ENCODE measurements at places on chromosomes 16 and 17.

GRCh38 chr16:79648826-79649225 is 48.3 kb upstream of the MAF start:
- no peak for DNase-seq

DNA sequence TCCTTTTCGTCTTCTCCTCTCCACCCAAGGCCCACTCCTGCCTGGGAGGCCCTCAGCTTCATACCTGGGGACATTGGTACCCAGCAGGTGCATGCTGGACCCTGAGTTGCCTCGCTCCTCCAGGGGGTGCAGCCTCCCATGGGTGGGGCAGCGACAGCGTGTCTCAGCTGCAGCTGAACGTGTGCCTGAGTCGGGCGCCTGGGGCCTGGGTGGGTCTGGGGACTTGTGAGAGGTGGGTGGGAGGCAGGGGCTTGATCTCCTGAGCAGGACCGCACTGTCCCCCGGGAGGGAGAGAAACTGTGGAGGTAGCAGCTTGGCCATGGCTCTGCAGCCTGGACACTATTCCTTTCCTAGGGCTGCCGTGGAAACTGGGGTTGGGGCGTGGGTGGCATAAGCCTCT is 24.8 kb upstream of the ENGASE start:
- DNase-seq: no peak

DNA sequence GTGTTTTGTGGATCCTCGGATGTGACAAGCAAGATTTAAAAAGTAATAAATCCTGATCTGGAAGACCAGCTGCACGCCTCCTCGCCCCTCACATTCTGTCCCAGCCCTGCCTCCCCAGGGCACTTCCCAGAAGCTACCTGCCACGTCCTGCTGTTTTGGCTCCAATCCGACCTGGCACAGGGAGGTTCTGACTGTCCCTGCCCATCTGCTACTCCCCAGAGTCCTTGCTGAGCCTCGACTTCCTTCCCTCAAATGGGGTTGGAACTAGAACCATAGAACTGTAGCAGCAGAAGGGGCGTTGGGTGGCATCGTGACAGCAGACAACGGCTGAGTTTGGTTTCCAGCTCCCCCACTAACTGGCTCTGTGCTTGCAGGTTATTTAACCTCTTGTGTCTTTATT is 71.7 kb downstream of the RPH3AL start:
- DNase-seq: no peak

- DNase-seq: no peak
These were observed 9.0 kb upstream of the MAPK3 start for GRCh38 chr16:30131869-30132475.

- no peak for DNase-seq
These were observed 13.9 kb downstream of the NGFR start for GRCh38 chr17:49508866-49509587.

- DNase-seq: no peak
These were observed 4.0 kb downstream of the IRX5 start for GRCh38 chr16:54934481-54935265.

DNA sequence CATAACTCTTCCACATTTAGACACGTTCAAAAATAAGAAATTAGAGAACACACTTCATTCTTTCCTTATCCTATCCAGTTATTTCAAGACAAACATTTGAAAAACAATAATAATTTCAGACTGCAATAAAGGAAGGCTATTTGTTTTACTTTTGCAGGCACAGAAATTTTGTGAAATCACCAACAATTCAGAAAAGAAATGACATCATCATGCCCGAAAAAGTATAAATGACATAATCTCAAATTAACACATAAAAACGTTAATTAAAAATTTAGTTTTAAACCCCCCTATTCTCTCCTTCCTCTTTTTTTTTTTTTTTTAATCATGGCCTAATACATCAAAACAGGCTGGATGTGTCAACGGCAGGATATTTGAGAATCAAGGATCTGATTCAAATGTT is 468.4 kb upstream of the RBFOX1 start:
- DNase-seq: no peak

- no peak for DNase-seq
These were observed 168.2 kb upstream of the ZNF267 start for GRCh38 chr16:31705371-31705770.

GRCh38 chr17:5832886-5833285 is 237.3 kb upstream of the WSCD1 start:
- DNase-seq: peak; percentile 7

- no peak for DNase-seq
These were observed at the start of gene QRICH2 for GRCh38 chr17:76307966-76308338. QRICH2 (minus strand) TSS chr17:76308276; CDS start chr17:76307998, 278 bp downstream.

DNA sequence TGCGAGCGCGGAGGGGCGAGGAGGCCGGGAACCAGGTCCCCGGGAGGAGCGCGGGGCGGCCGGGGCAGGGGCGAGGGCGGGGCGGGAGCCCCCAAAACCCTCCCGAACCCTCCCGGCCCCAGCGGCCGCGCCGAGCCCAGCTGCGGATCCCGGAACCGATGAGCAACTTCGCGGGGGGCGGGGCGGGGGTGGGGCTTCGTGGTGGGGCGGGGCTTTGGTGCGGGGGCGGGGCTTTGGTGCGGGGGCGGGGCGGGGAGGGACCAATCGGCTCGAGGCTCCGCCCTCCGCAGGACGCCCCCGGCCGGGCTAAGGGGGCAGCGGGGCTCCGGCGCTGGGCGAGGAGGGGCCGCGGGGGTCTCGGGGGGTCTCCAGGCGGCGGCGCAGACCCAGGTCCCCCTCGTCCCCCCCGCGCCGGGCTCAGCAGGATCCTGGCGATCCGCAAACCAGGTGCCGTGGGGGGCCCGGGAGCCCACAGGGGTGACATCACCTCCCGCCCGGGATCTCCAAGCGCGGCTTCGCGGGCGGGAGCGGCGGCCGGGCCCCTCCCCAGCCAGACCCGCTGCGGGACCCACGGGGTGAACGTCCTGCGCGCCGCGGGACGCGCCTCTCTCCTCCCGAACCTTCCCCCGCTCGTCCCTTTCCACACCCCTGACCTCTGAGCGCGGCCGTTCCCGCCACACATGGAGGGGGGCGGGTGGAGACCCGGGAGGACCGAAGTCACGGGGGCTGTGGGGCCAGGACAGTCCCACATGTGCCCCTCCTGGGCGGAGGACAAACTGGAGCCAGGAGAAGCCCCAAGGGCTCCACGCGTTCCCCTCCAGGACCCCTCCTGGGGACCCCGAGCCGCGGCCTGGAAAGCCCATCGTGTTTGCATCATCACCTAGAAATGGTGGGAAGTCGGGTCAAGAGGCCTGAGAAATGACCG is at the start of gene ABR:
Gene ABR (minus strand): TSS at position 164 of the 925 bp plus-strand sequence. CDS start 254 bp downstream, outside the sequence.
- no peak for DNase-seq

DNA sequence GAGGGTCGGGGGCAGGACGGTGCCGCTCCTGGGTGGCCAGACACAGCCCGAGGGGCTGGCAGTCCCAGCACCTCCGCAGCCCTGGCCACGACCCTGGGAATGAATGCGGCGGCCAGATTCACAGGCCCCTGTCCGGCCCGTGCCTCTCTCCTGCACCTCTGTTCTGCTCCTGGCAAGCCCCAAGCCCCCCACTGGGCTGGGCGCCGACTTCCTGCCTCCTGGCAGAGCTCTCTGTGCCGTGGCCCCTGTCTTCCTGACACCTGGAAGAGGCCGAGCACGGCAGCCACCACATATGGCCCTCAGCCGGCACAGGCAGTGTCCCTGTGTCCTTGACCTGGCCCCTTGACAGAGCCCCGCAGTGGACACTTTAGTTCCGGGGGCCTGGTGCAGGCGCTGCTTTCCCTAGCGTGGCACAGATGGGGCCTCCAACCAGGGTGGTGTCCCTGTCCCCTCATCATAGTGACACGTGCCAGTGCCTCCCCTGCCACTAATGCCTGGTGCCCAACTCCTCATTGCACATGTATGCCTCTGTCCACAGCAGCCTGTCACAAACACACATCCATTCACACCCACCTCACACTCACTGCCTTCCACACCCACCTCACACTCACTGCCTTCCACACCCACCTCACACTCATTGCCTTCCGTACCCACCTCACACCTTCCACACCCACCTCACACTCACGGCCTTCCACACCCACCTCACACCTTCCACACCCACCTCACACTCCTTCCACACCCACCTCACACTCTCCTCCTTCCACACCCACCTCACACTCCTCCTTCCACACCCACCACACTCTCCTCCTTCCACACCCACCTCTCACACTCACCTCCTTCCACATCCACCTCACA is 110.6 kb upstream of the PLCG2 start:
- peak; percentile 16 for DNase-seq

- DNase-seq: peak; percentile 14
These were observed 45.6 kb upstream of the HOXB9 start for GRCh38 chr17:48671697-48672171.

DNA sequence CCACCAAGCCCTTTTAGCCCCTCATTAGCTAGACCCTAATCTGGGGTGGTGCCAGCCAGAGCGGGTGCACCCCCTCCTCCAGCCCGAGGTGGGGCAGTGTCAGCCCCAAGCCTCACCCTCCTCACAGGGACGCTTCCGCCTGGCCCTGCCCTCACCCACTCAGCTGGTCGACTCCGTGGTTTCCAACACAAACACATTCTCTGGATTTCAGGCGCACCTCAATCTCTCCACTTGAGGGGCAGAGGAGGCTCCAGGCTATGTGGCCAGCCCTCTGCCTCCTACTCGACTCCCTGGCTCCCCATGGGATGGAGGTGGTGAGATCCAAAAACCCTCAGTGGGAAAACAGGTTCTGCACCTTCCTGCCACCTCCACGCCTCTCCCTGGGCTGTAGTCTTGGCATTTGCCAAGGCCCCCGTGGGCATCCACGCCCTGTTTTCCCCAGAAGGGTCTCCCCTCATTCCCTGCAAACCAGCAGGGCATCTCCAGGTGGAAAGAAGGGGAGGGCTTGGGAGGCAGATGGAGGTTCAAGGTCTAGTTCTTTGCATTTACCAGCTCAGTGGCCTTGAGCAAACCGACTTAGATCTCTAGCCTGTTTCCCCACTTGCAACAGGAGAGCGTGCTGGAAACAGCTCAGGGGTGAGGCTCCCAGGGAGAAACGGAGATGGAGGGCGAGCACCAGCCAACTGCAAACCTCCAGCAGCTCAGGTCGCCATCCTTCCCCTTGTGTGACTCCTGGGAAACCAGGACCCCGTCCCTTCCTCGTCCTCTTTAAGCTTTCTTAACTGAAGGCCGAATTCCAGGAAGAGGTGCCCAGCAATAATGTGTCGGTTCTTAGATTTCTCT is 1.7 kb downstream of the EMP2 start:
- no peak for DNase-seq

DNA sequence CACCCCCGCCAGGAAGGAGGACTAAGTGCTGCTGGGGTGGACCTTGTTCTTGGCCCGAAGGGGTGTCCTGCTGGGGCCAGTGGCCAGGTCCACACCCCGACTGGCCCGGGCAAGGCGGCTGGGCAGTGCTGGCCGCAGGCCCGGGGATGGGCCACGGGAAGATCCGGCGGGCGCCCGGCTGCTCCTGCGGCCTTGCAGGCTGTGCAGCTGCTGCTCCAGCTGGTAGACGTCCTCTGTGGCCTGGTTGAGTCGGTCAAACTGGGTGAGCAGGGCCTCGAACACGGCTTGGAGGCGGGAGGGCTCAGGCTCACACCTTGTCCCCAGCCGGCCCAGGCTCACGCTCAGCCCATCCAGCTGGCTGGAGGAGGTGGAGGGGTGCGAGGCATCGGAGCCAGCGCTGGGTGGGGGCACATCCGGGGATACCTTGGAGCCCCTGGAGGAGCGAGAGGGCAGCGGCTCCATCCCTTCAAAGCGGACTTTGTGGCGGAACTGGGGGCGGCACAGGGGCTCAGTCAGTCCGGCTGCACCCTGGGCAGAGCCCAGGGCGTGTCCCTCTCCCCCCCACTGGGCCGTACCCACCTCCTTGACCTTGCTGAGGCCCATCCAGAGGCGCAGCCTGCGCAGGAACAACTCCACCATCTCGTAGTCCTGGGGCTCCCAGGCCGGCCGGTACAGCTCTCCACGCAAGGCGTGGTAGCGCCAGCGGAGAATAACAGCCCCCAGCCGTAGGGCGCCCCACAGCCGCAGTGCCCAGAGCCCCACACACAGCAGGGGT is 42.1 kb downstream of the TSC2 start:
- DNase-seq: no peak

DNA sequence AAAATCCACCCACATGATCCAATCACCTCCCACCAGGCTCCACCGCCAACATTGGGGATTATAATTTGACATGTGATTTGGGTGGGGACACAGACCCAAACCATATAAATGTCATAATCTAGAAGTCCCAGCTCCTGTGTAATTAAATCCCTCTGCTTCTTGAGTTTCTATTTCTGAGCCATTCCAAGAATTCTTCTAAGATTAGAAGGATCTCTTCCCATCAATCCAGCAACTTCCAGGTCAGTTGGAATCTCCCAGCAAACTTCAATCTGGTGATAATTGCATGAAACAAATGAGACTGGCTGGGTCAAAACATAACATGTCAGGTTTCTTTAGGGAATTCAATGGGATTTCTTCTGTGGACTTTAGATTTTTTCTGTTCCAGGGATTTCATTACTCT is 127.8 kb upstream of the CDH5 start:
- no peak for DNase-seq

DNA sequence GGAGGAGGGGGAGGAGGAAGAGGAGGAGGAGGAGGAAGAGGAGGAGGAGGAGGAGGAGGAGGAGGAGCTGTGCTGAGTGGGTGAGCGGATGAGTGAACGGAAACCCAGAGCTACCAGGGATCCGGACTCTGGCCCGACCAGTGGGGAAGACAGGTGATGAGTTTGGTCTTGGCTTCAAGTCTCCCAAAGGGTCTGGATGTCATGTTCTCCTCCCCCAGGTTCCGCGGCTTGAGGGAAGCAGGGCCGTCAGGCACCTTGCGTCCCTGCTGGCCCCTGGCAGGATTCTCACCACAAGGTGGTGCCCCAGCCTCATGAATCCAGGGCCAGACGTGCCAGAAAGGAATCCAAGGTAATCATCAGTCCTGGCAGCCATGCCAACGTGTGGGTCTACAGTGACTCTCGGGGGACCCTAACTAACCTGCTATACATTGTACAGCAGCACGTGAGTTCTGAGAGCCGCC is 13.5 kb upstream of the ABAT start:
- no peak for DNase-seq

GRCh38 chr17:61202564-61202963 is 197.1 kb upstream of the TBX2 start:
- no peak for DNase-seq

DNA sequence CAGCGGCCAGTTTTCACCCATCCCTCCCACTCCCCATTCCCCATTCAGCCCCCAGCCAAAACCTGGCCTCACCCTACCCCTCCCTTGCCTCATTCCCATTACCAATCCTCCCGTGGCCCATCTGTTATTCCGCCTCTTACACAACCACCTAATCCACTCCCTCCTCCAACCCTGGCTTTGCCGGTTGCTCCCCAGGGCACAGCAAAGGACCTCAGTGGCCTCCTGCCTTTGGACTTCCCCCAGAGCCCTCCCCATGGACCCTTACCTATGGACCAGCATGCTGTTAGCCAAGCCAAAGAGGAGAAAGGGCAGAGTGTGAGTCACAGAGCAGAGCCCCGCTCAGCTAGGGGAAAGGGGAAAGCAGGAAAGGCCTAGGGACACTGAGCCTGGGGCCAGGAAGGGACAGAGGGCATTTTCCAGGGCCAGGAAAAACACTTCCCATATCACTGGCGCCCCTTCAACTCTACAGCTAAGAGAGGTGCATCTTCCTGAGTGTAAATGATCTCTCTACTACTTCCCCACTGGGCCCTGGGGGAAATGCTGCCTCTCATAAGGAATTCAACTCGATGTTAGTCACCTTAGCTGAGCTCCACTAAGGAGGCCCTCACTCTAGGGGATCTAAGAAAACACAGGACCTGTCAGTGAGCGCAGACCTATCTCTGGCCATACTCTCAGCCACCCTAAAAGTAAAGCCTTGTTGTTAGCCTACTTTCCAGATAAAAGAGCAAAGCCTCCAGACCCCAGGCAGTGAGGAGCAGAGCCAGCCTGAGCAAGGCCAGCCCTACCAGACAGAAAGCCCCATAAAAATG is 10.6 kb downstream of the PEMT start:
- DNase-seq: no peak

- no peak for DNase-seq
These were observed 76.7 kb downstream of the SLC6A2 start for GRCh38 chr16:55732496-55732895.
